Mesothelial cell of epicardium (in vitro differentiated cells): ENCODE measurements at places on chromosomes 7 and 10. TPM values are rescaled to one million over a fixed set of nuclear protein-coding genes. Genes with fewer than 3 reads are reported as not detected.

- H3K36me3 ChIP-seq = no peaks in the 10 kb centered on the region
- H3K27ac ChIP-seq = no peak overlapping the region
- H3K4me1 ChIP-seq = no peaks in the 10 kb centered on the region
- DNase-seq = no peak
Measured at GRCh38 chr10:109676703-109677102, 246.6 kb downstream of the XPNPEP1 start.

The UTF1 gene
- total RNA-seq = not detected in 3 replicates

The CRHR2 gene
- not detected in 3 replicates for total RNA-seq

- H3K27ac ChIP-seq = no peak overlapping the region
- peaks cover 38% of the 10 kb centered on the region for H3K4me1 ChIP-seq
- DNase-seq = no peak
- H3K36me3 ChIP-seq = no peaks in the 10 kb centered on the region
- H3K4me3 ChIP-seq = no peak overlapping the region
Measured at GRCh38 chr7:36633377-36633776, 90.9 kb downstream of the AOAH start.

DNA sequence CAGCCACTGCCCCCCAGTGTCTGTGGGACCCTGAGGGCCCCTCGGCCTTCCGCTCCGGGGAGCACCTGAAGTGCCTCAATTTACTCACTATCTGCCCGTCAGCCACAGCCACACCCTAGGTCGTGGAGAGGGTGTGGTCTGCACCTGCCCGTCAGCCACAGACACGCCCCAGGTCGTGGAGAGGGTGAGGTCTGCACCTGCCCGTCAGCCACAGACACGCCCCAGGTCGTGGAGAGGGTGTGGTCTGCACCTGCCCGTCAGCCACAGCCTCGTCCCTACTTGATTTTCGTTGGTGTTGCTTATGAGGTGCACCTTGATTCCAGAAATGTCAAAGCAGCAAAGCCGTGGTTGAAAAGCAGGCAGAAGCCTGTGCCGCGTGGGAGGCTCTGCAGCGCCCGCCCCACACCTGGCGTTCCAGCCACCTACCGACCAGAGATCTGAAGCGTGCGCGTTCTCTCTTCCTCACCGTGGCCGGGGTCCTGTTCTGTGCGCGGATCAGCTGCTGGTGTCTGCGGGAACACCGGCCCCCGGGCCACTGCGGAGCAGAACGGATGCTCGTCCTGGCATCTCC lies 101.6 kb downstream of the DYNC2I1 start:
- no peaks in the 10 kb centered on the region for H3K27me3 ChIP-seq
- no peak for DNase-seq
- H3K4me3 ChIP-seq = no peak overlapping the region

DNA sequence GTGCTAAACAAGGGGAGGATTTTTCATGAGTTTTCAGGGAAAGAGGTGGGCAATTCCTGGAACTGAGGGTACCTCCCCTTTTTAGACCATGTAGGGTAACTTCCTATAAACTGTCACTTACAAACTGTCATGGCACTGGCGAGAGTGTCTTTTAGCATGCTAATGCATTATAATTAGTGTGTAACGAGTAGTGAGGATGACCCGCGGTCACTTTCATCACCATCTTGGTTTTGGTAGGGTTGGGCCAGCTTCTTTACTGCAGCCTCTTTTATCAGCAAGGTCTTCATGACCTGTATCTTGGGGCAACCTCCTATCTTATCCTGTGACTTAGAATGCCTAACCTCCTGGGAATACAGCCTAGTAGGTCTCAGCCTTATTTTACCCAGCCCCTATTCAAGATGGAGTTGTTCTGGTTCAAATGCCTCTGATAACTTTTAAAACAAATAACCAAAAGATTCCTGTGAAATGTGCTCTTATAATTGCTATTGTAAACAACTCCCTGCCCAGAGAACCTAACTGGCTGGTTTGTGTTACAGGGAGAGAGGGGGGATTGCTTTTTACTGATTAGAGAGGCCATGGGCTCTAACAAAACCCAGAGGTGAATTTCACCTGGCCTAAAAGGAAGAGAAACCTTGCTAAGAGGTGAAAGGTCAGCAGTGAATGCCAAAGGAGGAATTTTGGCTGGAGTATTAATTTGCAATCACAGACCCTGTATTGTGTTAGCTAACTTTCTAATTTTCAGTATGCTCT lies 64.3 kb downstream of the EEPD1 start:
- H3K4me1 ChIP-seq = peaks cover 41% of the 10 kb centered on the region
- peak overlapping the region; percentile 26 for H3K27ac ChIP-seq
- H3K27me3 ChIP-seq = no peaks in the 10 kb centered on the region
- peaks cover 3% of the 10 kb centered on the region for H3K36me3 ChIP-seq

GRCh38 chr7:95264363-95264891 lies 59.9 kb downstream of the PON1 start:
- peaks cover 2% of the 10 kb centered on the region for H3K36me3 ChIP-seq
- H3K4me1 ChIP-seq = peaks cover 6% of the 10 kb centered on the region
- H3K27me3 ChIP-seq = no peaks in the 10 kb centered on the region
- H3K27ac ChIP-seq = peak overlapping the region; percentile 31

The DDC gene
- not detected in 3 replicates for total RNA-seq

The TMEM270 gene
- total RNA-seq = not detected in 3 replicates

- no peaks in the 10 kb centered on the region for H3K4me1 ChIP-seq
- H3K27ac ChIP-seq = no peak overlapping the region
- no peaks in the 10 kb centered on the region for H3K36me3 ChIP-seq
- H3K4me3 ChIP-seq = no peak overlapping the region
- no peak for DNase-seq
Measured at GRCh38 chr10:12606461-12606860, 257.1 kb downstream of the CAMK1D start.

- DNase-seq = no peak
- H3K4me1 ChIP-seq = peaks cover 65% of the 10 kb centered on the region
- peak overlapping the region; percentile 98 for H3K27ac ChIP-seq
- H3K36me3 ChIP-seq = peaks cover 4% of the 10 kb centered on the region
- no peak overlapping the region for H3K4me3 ChIP-seq
Measured at GRCh38 chr7:137954614-137955013, 47.3 kb downstream of the CREB3L2 start.

DNA sequence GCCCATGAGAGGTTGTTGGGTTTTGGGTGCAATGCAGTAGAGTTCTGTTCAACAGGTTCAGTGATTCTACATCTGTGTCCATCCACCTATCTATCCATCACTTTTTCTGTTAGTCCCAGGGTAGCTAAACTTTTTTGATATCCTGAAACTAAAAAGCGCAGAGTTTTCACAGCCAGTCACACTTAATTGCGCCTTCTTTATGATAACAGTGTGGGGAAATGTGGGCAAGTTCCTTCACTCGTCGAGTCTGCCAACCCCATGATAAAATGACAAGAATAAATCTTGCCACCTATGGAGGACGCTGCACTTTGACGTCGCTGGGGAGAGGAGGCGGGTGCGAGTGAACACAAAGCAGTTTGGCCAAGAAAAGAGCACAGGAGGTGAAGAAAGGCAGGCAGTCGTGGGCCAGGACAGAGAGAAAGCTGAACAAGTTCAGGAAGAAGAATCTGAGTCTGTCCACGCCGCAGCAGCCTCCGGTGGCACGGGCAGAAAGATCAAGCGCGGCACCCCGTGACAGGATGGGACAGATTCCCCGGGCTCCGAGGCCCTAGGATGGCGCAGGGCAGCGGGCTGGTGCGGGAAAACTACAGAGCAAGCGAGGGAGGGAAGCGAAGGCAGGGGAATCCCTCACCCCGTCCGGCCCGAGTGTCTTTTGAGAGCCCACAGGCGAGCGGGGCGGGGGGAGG lies 9.2 kb downstream of the SP8 start:
- H3K4me3 ChIP-seq = peak overlapping the region; percentile 54
- H3K27ac ChIP-seq = no peak overlapping the region
- no peak for DNase-seq
- no peaks in the 10 kb centered on the region for H3K36me3 ChIP-seq

GRCh38 chr10:93299195-93299594 lies 182.9 kb downstream of the MYOF start:
- no peaks in the 10 kb centered on the region for H3K27me3 ChIP-seq
- H3K4me1 ChIP-seq = peaks cover 18% of the 10 kb centered on the region
- H3K27ac ChIP-seq = peak overlapping the region; percentile 76
- H3K36me3 ChIP-seq = no peaks in the 10 kb centered on the region
- H3K4me3 ChIP-seq = peak overlapping the region; percentile 35
- no peak for DNase-seq

The NXPH1 gene
- total RNA-seq = not detected in 3 replicates

DNA sequence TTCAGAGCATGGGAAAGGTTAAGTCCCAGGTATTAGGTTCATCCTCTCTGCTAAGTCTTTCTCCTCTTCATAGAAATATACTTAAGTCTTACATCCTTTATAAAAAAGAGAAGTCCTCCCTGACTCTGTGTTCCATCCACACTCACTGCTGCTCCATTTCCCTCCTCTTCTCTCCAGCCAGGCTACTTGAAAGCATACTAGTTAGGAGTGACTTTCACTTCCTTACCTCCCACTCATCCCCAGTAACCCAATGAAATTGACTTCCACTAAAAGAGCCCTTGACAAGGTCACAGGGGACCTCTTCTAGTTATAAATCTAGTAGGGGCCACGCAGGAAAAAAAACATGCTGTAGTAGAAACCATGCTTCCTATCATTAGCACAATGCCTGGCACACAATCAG lies 133.1 kb upstream of the AGK start:
- H3K4me3 ChIP-seq = no peak overlapping the region
- no peak overlapping the region for H3K27ac ChIP-seq
- DNase-seq = no peak

DNA sequence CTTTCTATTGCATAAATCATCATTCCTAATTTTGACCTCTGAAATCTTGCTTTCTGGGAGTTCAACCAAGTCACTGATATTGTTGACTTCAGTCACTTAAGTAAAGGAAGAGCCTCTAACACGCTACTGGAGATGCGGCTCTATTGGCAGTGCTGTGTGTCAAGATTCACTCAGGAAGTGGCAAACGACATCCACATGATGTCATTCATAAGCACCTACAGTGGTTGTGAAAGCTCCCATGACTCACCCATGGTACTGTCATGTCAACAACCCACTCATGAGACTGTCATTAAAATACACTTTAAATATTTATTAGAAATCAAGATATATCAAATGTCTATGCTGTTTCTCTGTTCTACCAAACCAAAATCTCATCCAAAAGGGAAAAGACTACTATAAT lies 52.5 kb upstream of the LHFPL3 start:
- no peak overlapping the region for H3K27ac ChIP-seq
- H3K4me3 ChIP-seq = no peak overlapping the region
- DNase-seq = no peak
- peaks cover 6% of the 10 kb centered on the region for H3K27me3 ChIP-seq
- no peaks in the 10 kb centered on the region for H3K4me1 ChIP-seq
- no peaks in the 10 kb centered on the region for H3K36me3 ChIP-seq
